ENCODE measurements at places on chromosomes 13 and 19.

DNA sequence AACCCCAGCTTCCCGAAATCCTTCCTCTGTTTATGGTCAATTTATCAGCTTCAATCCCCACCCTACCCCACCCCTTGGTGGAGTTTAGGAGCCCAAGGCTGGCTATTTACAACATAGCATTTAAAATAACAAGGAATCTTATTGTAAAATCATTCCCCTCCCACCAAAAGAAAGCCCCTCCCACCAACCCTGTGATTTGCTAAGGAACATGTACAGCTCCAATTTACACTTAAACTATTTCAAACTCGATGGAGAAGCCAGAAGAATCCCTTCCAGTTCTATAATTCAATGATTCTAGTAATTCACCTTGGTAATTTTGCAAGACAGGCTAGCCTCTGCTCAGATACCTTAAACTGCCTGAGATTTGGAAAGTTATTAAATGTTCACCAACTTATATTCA is 3.0 kb downstream of the LATS2 start:
- DNase-seq: peak; percentile 44

DNA sequence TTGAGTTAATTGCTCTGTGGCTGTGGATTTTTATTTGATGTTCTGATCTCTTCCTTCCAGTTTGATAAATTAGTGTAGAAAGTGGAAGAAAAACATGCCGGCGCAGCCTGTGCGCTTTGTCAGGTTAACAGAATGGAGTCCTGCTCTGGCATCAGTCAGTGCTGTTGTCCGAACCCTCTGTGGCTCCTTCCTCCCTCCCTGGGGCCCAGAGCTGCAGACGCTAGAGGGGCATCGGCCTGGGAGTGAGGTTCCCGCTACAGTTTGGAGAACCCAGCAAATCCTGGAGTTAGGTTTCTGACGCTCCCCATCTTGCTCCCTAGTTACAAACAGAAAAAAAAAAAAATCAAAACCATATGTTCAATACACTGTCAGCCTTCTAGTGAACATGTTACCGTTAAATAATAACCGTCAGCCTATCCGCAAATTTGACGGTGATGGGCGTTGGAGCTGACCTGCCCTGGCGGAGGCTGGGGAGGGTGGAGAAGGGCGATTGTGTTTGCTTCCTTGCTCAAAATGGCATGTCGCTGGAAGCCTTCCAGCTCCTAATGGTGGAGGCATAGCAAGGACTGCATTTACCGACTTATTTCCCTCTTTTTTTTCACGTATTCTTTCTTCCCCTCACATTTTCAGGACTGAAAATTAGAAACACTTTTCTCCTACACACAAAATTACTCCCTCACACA is 13.6 kb downstream of the MBNL2 start:
- peak; percentile 57 for DNase-seq

DNA sequence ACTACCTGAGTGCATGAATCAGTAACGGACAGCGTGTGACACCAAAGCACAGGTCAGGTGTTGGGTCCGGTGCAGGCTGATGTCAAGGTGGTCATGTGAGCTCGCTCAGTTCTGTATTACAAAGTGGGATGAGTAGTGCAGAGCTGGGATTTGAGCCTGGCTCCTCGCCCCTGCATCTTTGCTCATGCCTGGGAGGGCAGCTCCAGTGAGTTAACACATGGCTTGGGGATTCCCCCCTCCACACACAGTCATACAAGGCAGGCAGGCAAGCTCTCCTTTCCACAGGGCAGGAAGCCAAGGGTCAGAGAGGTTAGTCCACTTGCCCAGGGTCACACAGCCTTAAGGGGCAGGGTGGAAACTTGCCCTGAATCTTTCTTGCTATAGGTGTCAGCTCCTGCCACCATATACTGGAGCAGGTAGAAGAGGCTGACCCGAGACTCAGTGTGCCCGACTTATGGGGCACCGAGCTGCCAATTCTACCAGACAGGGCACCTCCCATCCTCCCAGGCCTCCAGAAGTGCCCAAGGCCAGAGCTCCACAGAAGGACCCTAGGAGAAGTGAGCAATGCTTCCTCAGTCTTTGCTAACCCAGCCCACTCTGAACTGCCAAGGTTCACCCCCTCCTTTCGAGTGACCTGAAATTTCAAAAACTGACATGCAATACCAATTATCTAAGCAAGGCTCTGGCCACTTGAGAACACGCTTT is 35.4 kb downstream of the ZNF787 start:
- DNase-seq: no peak

GRCh38 chr19:5971714-5972354 is 6.1 kb downstream of the RANBP3 start:
- no peak for DNase-seq

DNA sequence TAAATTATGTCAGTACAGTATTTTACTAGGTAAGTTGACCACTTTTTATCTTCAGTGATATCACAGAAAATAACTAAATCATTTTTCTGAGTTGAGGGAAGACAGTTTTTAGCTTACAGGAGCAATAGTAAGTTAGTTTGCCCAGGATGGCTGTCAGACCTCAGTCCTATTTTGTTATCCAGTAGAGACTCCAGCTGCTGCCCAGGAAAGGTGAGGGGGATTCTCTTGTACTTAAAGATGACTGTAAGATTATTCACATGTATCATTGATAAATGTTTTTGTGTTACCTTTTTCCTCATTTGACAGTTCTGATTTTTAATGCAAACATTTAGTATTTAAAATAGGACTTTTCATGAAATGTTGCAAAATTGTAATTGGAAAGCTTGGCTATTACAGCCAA is 14.5 kb upstream of the GPR183 start:
- no peak for DNase-seq

DNA sequence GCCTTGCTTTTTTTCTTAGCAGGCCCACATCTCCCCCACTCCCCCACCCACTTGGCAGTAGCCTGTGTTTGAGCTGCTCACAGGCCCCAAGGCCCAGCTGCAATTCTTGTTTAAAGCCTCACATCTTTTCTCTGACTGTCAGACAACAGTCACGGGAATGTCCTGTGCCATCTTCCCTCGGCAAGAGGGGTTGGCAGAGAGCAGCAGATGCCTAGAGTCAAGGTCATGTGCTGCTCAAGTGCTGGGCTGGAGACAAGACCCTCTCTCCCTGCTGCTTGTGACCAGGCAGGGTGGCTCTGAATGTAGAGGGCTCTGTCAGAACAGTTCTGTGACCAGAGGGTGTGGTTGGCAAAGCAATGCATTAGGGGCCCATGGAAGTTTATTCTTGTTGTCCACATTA is 47.4 kb downstream of the BBC3 start:
- no peak for DNase-seq

GRCh38 chr19:36423925-36424324 is 5.5 kb upstream of the ZFP82 start:
- DNase-seq: no peak

DNA sequence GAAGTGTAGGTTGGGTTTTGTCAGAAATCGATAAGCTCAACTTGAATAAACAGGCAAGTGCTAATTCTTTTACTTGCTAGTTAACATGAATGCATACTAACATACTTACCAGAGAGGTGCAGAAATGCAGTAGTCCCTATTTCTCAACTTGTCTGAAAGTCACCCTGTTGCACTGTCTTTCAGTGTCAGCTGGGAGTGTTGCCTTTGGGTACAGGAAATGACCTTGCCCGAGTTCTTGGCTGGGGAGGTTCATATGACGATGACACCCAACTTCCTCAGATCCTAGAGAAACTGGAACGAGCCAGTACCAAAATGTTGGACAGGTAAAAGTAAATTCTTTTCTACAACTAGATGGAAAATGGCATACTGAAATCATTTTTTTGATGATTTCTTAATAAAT is 103.5 kb upstream of the AKAP11 start:
- no peak for DNase-seq

DNA sequence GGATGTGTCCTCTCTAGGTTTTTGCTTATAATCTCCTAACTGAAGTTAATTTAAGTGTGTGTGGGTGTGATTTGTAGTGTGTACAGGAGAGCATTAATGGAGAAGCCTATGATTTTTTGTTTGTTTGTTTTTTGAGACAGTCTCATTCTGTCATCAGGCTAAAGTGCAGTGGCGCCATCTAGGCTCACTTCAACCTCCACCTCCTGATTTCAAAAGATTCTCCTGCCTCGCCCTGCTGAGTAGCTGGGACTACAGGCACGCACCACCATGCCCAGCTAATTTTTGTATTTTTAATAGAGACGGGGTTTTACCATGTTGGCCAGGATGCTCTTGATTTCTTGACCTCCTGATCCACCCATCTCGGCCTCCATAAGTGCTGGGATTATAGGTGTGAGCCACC is 20.6 kb downstream of the ZNF701 start:
- DNase-seq: no peak

DNA sequence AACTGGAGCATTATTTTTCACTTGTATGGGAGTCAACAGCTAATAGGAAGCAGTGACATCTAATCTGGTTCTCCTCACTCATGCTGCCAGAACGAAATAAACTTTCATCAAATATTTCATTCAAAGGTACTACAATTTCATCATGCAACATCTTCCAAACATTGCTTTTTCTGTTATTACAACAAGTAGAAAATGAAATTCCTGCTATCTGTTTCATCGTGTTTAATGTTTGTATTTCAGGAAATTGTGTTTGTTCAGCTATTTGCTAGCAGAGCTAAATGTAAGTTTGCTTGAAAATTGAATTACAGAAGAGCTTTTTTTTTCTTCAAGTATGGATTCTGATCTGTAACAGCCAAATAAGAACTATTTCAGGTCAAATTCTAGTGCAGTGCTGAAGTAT is 90.1 kb downstream of the SLITRK6 start:
- peak; percentile 27 for DNase-seq

DNA sequence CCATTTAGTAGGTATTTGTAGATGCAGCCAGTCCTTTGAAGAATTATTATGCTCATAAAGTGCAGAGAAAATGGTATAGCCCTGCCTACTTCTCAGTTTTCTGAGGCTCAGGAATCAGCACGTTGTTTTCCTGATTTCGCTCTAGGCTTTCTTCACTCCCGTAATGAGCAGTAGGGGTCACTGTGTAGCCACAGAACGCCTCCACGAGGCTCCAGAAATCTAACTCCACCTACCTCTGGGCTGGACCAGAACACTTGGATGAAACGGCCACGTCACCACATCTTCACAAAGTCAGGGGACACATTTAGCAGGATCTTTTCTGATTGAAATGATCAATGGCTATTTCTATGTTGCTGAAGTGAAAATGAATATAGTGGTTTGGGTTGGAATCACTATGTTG is 49.8 kb upstream of the GTF3A start:
- DNase-seq: peak; percentile 83

DNA sequence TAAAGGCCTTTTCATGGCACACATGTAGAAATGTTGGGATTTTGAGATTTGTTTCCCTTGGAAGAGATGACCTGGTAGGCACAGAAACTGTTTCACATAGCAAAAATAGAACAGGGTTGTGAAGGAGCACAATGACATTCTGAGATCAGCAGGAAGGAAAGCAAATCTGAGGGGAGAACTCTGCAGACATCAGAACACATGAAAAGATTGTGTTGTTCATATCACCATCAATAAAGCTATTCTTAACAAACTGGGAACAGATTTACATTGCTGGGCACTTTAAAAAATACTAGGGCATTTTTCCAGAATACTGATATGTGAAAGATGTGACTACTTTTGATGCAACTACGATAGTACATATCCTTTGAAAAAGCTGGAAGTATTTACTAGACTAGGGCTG is 481.7 kb downstream of the MYO16 start:
- DNase-seq: no peak

DNA sequence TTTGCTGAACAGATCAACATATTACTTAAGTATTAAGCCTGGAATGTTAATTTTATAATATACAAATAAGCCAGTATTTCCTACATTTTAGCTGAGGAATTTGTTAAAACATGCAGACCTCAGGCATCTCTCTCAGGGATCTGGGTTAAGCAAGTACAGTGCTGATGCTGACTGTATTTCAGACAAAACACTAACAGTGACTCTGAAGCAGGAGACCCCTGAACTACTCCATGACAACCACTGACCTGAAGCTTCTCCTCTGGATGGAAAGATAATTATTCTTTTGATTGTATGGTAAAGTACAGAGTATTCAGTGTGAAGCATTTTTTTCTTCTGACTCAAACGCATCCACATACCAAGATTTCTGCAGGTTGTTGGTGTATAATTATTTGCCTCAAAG is 680.8 kb downstream of the LIG4 start:
- DNase-seq: no peak

- DNase-seq: no peak
These were observed 359.4 kb downstream of the MZT1 start for GRCh38 chr13:72368031-72368430.

DNA sequence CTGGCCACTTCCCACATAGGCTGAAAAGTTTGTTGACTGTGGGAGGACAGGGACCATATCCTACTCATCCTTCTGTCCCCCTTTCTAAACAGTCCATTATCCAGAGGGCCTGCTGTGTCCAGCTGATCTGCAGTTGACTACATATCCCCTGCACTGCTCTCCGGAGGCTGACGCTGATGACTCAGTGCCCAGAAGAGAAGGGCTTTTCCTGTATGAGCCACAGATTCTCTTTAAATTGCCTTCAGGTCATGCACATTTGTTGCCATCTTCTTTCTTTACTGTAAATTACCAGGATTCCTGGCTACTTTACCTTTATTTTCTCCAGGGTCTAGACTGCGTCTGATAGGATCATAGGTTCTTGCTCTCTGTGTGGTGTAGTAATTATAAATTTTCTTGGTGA is 125.2 kb downstream of the LACC1 start:
- peak; percentile 62 for DNase-seq

DNA sequence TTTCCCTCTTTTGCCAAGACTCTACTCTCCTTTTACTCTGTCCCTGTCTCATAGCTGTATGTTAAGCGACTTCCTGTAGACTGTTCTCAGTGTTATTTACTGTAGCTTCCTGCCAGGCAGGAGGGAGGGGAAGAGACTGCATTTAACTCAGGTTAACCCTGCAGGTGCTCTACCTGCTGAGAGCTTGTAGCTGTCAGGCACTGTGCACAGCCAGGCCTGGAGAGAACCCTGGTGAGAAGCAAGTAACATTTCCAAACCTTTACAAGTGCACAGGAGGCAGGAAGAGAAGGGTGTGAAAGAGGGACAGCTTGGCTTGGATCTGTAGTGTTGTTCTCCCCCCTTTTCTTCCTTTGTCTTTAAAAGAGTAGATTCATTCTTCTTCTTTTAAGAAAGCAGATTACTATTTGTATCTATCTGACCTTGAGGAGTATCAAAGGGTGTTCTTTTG is 167.1 kb downstream of the LMO7 start:
- no peak for DNase-seq

DNA sequence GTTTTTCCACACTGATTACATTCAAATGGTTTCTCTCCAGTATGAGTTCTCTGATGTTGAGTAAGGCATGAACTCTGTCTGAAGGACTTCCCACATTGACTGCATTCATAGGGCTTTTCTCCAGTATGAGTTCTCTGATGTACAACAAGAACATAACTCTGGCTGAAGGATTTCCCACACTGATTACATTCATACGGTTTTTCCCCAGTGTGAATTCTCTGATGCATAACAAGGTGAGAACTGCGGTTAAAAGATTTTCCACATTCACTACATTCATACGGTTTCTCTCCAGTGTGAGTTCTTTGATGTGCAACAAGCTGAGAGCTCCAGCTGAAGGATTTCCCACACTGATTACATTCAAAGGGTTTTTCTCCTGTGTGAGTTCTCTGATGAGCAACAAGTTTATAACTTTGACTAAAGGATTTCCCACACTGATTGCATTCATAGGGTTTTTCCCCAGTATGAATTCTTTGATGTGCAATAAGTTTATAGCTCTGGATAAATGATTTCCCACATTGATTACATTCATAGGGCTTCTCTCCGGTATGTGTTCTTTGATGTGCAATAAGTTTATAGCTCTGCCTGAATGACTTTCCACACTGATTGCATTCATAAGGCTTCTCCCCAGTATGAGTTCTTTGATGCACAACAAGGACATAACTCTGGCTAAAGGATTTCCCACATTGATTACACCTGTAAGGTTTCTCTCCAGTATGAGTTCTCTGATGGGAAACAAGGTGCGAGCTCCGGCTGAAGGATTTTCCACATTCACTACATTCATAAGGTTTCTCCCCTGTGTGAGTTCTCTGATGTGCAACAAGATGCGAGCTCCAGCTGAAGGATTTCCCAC is 23.5 kb downstream of the ZNF180 start:
- peak; percentile 9 for DNase-seq
